ENCODE measurements at places on chromosomes 11 and 22. TPM values are rescaled to one million over a fixed set of nuclear protein-coding genes. Genes with fewer than 3 reads are reported as not detected.

GRCh38 chr11:98625526-98625925 is 395.2 kb upstream of the CNTN5 start:
- no peak for DNase-seq

Gene NCR3LG1
- 3.9 TPM for total RNA-seq

Gene OR51I1
- not detected for total RNA-seq

Gene LYVE1
- total RNA-seq, result not detected

GRCh38 chr11:78265326-78265725 is 76.6 kb downstream of the USP35 start:
- DNase-seq, result peak; percentile 4

Gene CLDN5
- under 0.01 TPM for total RNA-seq

- no peak for DNase-seq
Observed at GRCh38 chr22:38193580-38193979, 8.2 kb upstream of the MAFF start.

GRCh38 chr22:36860821-36861659 is at the start of gene NCF4:
Gene NCF4, plus strand, starts transcription at chr22:36861006. Its CDS starts 166 bp downstream, at chr22:36861172.
- DNase-seq, result no peak

DNA sequence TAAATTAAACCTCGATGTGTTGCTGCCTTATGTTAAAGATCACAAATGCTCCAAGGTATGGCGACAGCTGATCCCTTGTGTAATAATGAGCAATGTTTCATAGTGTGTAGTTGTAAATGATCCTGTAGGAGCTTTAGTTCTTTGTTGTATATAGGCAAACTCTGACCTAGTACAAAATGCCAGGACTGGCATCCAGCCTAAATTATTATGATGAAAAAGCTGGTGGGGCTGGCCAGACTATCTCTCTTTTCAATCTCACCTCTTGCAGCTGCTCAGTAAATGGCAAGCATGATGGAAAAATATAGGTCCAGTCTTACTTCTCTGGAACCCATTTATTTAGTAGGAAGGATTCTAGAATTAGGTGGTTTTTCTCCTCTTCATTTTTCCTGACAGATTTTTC is 345.1 kb upstream of the C11orf87 start:
- DNase-seq, result no peak

Gene CARD10
- total RNA-seq, result 6.1 TPM

- peak; percentile 53 for DNase-seq
Observed at GRCh38 chr11:117146521-117146920, 2.4 kb downstream of the PAFAH1B2 start.

DNA sequence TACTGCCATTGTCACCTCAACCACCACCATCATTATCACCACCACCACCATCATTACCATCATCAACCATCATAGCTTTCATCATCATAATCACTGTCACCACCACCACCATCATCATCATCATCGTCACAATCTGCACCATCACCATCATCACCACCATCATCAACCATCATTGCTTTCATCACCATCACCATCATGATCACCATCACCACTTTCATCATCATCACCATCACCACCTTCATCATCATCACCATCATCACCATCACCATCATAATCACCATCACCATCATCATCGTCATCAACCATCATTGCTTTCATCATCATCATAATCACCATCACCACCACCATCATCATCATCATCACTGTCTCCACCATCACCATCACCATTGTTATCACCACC is 8.7 kb upstream of the OSBPL5 start:
- DNase-seq, result no peak

Gene TTC38
- 74.2 TPM for total RNA-seq

DNA sequence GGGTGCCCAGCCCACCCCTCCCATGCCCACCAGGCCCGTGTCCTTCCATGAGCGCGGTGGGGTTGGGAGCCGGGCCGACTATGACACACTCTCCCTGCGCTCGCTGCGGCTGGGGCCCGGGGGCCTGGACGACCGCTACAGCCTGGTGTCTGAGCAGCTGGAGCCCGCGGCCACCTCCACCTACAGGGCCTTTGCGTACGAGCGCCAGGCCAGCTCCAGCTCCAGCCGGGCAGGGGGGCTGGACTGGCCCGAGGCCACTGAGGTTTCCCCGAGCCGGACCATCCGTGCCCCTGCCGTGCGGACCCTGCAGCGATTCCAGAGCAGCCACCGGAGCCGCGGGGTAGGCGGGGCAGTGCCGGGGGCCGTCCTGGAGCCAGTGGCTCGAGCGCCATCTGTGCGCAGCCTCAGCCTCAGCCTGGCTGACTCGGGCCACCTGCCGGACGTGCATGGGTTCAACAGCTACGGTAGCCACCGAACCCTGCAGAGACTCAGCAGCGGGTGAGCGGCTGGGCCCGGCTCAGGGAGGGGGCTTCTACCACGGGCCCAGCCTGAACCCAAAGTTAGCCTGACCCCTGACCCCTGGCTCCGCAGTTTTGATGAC is 3.0 kb downstream of the PKP3 start:
- peak; percentile 36 for DNase-seq

- peak; percentile 78 for DNase-seq
Observed at GRCh38 chr22:21712751-21713427, 22.7 kb downstream of the YPEL1 start.

GRCh38 chr11:130593064-130593463 is 144.6 kb downstream of the ADAMTS15 start:
- DNase-seq, result peak; percentile 39

Gene MRGPRX3
- total RNA-seq, result not detected

Gene B4GALNT4
- total RNA-seq, result 6.1 TPM

DNA sequence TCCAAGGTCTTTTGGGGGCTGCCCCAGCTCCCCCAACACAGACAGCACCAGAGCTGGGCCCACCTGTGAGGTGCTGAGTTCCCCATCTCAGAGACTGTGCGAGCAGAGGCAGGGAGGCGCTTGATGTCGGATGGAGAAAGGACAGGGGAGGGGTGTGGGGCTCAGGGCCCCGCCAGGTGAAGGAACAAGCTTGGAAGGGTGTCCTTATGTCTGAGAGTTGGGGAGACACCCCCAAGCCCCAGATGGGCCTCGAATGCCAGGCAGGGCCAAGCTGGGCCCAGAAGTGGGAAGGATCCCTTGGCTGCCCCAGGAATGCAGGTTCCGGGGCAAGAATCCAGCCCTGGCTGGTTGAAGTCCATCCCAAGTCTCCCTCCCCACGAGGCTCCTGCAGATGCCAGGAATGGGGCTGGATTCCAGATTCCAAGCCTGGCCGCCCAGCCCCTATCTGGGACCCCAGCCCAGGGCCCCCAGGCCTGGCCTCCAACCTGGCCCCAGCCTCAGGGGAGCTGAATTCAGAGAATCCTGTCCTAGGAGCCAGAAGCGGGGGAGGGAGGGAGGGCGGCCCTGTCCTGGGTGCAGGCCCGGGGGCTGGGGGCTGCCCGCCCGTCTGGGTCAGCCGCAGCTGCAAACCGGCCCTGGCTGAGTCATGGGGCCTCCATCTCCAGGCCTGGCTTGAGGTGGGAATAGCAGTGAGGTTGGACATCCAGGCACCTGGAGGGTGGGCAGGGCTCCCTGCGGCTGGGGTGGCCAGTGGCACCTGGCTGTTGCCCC is 50.9 kb downstream of the CDKN1C start:
- no peak for DNase-seq

Gene SYT12
- total RNA-seq, result 0.56 TPM

DNA sequence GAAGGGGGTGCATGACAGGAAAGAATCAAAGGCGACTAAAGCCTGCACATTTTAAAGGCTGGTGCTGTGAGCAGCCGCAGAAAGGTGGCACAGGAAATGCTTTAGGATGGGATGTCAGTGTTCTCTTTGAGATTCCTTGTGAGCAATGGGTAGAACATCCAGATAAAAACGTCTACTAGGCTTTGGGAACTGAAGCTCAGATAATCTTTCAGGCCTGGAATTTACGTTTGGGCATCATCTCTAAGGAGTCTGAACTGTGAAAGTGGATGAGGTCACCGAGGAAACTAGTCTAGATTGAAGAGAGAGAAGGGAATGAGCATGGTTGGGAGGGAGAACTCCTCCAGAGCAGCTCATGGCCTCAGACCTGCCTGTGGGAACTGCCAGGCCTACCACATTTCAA is 65.7 kb downstream of the FLI1 start:
- peak; percentile 90 for DNase-seq

DNA sequence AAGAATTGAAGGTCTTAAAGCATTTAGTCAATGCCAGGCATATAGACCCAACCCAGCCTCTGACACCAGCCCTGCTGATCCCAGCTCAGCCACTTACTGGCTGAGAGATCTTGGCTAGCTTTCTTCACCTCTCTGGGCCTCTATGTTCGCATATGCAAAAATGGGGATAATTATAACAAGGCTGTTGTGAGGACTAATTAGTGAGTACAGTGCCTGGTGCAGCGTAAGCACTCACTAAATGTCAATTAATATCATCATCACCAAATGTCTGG is 10.5 kb downstream of the CHST1 start:
- no peak for DNase-seq

- DNase-seq, result no peak
Observed at GRCh38 chr11:79720115-79720514, 279.3 kb upstream of the TENM4 start.
